ENCODE measurements at places on chromosomes 16 and 17.

DNA sequence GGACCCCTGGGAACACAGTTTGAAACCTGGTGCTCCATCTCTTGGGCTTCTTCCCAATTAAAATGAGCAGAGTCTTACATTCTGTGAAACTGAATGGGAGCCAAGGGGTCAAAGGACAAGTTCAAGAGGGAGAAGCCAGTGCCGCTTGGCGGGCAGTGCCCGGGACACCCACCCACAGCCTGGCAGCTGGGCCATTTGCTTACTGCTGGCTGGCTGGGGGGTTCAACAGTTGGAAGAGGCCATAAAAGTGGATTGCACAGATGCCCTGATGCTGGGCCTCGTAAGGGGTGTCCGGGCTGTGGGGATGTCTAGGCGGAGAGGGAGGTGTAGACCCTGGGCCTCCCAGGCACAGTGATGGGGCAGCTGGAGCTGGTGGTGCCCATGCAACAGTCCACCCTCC lies 52.1 kb downstream of the CMIP start:
- no peak for DNase-seq

DNA sequence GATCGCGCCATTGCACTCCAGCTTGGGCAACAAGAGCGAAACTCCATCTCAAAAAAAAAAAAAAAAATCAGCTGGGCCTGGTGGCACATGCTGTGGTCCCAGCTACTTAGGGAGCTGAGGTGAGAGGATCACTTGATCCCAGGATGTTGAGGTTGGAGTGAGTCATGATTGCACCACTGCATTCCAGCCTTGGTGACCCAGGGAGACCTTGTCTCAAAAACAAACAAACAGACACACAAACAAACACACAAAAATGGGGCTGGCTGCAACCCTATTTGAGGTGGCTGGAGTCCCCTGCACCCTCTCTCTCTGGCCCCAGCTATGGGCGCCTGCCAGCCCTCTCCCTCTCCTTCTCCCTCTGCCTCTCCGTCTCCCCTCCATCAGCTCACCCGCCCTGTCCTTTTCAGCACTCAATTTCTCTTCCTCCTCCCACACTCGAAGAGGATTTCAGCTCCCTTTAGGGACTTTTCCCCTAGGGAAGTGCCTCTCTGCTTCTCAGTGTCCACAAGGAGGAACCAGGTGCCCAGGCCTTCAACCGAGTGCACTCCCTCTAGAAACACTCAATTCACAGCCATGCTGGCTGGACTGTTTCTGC lies 17.5 kb upstream of the TFAP4 start:
- no peak for DNase-seq

GRCh38 chr16:4412854-4413253 lies 3.5 kb downstream of the CORO7 start:
- no peak for DNase-seq

- no peak for DNase-seq
Observed at GRCh38 chr16:29862383-29862883, 593 bp downstream of the CDIPT start.

DNA sequence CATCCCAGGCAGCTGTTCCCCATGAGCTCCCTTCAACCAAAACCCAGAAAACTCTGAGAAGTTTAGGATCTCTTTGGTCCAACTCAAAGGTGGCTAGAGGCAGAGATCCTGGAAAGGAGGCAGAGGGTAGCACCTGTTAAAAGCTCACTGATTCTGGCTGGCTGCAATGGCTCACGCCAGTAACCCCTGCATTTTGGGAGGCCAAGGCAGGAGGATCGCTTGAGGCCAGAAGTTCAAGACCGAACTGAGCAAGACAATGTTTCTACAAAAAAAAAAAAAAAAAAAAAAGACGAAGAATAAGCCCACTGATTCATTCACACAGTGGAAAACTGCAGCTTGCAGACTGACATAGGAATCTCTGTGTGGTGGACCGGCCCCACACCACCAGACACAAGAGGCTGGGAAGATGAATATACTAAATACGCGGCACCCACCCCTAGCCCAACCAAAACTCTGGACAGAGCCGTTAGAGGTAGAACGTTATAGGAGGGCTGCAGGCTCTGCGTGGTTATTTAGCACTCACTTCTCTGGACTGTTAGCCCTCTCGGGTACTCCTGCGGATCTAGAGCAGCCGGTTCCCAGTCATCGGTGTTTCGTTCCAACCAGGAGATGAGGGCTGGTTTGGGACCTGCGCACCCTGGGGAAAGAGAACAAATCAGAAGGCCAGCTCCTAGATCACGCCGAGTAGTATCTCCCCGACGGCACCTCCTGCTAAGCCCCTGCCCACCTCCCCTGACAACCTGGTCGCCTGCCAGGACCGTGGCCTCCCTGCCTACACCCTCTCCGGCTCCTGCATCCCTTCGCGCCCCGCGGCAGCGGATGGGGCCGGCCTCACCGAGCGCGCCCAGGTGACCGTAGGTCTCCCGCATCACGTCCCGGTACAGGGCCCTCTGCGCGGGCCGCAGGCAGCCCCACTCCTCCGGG lies 925 bp downstream of the ZNF689 start:
- DNase-seq, result peak; percentile 64

DNA sequence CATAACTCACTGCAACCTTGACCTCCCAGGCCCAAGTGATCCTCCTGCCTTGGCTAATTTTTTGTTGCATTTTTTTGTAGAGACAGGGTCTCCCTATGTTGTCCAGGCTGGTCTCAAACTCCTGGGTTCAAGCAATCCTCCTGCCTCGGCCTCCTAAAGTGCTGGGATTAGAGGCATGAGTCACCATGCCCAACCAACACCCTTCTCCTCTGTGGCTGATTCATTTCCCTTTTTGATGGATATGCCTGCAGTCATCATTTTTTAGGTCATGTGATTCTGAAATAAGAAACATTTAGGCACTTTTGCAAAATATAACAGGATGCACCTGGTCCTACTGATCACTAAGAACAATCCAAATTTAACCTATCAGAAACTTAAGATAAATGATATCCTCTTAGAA lies 44.0 kb upstream of the YPEL2 start:
- no peak for DNase-seq

- DNase-seq, result no peak
Observed at GRCh38 chr16:63947022-63947421, 1174.8 kb downstream of the CDH11 start.

- no peak for DNase-seq
Observed at GRCh38 chr16:28932339-28933141, 769 bp downstream of the CD19 start.

GRCh38 chr17:78365561-78366108 lies 5.8 kb upstream of the SOCS3 start:
- no peak for DNase-seq

GRCh38 chr16:79186196-79186595 lies 414.3 kb downstream of the MAF start:
- DNase-seq, result no peak

GRCh38 chr17:43640491-43641252 lies 21.1 kb downstream of the MEOX1 start:
- no peak for DNase-seq

DNA sequence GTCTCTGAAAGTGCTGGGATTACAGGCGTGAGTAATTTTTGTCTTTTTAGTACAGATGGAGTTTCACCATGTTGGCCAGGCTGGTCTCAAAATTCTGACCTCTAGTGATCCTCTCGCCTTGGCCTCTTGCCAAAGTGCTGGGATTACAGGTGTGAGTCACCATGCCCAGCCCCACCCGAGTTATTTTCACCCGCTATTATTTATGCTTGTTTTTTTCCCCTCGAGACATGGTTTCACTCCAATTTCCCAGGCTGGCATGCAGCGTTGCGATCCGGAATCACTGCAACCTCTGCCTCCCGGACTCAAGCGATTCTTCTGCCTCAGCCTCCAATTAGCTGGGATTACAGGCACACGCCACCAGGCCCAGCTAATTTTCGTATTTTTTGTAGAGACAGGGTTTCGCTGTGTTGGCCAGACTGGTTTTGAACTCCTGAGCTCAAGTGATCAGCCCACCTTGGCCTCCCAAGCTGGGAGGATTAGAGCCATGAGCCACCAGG lies 9.2 kb downstream of the RPL23 start:
- DNase-seq, result no peak

DNA sequence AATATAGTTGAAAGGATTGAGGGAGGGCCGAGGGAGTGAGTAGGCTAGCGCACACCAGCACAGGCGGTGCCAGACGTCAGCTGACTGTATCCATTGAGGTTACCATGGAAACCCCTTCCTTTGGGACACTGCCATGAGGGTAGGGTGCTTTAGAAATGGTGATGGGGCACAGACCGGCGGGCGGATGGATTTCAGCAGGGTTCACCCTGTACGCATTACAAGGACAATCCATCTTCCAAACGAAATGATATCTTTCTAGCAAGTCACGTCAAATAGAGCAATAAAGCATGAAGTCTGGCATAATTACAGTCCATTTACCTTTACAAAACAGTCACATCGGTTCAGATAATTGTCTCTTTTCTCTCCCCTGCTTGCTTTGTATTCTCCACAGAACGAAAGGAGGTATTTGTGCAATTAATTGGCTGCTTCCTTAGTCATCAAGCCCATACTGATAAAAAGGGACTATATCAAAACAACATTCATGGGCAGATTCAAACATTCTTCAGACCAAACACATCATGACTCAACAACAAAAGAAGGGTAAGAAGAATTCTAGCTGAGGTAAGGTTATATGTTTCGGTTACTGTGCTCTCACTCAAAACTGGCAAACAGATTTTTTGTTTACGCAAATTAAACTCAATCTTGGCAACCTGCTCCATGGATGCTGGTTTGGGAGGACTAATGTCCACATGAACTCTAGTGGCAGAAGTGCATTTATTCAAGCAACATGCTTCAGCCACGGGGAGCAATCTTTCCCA lies 140.6 kb downstream of the CDK5R1 start:
- no peak for DNase-seq

- DNase-seq, result no peak
Observed at GRCh38 chr17:8726941-8727555, 17.6 kb downstream of the CCDC42 start.

DNA sequence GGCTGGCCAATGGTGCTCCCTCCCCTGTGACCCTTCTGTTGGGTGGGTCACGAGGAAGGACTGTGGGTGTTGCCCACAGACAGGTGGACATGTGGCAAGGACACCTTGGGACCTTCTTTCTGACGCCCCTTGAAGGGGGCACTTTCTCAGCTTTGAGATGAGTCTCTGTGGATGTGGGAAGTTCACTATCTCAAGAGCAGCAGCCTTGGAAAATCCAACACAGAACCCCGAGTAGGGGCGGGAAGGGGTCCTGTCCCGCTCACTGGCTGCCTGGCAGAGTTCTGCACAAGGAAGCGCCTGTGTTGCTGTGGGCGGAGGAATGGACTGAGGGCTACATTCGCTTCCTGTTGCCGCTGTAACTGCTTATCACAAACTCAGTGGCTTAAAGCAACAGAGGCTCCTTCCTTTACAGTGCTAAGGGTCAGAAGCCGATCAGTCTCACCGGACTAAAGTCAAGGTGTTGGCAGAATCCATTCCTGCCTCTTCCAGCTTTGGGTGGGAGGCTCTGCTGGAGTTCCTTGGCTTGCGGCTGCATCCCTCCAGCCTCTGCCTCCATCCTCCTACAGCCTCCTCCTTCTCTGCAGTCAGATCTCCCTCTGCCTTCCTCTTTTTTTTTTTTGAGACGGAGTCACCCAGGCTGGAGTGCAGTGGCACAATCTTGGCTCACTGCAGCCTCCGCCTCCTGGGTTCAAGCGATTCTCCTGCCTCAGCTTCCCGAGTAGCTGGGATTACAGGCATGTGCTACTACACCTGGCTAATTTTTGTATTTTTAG lies 305.2 kb downstream of the SEC14L1 start:
- DNase-seq, result no peak

DNA sequence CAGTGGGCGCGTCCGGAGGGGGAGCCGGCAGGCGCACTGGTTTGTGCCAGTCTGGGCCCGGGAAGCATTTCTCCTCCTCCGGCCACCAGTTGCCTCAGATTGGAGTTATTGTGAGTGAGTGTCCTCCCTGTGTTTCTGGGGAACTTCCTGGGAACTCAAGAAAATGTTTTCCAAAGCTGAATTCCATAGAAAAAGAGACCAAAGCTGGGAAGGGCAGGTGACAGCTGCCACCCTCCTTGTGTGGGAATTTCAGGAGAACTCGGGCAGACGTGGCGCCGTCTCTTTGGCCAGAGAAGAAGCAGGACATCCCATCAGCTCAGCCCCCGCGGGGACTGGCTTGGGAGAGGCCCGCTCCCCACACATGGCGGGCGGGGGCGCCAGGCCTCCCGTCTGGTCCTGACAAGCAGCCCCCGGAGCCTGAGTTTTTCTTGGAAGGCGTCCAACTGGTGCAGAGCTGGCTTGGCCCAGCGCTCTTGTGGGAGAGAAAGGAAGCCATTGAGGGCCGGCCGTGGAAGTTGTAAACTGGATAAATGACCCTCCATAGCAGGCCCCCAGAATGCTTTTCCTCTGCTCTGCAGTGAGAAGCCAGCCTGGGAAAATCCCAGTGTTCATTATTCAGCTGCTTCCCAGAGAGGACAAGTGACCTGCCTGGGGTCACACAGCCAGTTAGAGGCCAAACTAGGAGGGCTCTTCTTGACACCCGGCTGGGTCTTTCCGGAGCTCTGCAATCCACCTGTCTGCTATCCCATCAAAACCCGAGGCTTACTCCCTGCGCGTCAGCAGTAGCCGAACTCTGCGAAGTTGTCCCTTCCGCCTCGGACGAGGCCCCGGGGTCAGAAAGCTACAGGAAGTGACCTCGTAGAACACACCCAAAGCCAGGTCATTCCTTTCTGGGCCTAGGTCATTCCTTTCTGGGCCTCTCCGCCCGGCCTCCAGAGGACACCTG lies 39.2 kb upstream of the GSE1 start:
- DNase-seq, result no peak

- no peak for DNase-seq
Observed at GRCh38 chr17:38454532-38454931, 26.3 kb downstream of the ARHGAP23 start.

GRCh38 chr17:83117583-83117982 lies 38.2 kb downstream of the METRNL start:
- DNase-seq, result no peak

DNA sequence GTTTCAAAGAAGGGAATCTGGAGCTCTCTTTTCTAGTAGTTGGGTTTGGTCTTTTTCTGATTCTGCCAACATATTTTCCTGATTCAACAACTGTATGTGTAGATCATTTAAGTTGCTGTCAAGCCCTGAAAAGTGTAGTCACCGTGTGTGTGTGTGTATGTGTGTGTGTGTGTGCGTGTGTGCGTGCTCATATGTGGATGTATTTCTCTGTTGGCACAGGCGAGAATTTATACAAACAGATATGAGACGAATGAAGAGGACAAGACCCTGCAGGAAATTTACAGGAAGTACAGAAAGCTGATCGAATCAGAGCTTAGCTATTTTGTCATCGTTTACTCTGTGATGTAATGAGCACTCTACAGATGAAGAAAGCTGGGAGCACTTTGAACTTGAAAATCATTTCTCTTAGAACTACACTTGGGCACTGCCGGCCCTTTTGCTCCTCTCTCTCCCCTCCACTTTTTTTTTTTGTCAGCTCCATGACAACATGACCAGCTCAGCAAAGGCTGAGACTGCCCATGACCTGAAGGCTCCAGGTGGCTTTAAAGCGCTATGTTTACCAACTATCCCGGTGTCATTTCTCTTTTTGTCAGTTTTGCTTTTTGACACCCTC lies 11.2 kb downstream of the FBXO39 start:
- DNase-seq, result no peak

- no peak for DNase-seq
Observed at GRCh38 chr17:49899191-49899485, 51.3 kb upstream of the TAC4 start.

GRCh38 chr17:43399839-43400328 lies 1.1 kb downstream of the ARL4D start:
- no peak for DNase-seq
